ENCODE measurements at places on chromosomes 16 and 17.
A peak's percentile ranks its signal among the peaks of the same experiment; 100 is the strongest.

DNA sequence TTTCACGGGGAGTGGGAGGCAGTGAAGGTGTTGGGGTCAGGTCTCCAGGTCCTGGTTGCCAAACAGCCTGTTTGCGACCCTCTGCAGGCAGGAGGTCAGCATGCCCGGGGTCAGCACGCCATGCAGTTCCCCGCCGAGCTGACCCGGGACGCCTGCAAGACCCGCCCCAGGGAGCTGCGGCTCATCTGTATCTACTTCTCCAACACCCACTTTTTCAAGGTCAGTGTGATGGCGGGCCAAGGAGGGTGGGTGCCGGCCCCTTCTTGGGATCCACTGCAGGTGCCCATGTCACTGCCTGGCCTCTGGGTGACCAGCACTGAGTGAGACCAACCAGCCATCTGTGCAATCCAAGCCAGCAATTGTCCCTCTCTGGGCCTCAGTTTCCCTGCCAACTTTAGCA lies 21.3 kb downstream of the ADGRG5 start:
- no peak for DNase-seq

DNA sequence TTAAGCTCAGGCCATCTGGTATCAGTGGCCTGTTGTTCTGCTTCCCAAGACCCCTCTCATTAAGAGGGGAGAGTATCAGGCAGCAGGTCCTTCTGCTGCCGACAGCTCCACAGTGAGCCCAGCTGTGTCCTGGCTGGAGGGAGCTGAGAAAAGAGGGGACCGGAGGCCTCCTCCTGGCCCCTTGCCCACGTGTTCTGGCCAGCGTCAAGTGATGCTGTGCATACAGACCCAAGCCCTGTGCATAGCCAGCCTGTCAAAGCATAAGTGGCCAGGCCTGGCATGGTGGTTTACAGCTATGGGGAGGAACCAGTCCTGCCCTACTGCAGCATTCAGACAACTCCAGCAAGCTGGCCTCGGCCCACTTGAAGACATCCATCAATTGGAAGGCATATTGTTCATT lies 48.0 kb downstream of the ABCC6 start:
- DNase-seq, result no peak

DNA sequence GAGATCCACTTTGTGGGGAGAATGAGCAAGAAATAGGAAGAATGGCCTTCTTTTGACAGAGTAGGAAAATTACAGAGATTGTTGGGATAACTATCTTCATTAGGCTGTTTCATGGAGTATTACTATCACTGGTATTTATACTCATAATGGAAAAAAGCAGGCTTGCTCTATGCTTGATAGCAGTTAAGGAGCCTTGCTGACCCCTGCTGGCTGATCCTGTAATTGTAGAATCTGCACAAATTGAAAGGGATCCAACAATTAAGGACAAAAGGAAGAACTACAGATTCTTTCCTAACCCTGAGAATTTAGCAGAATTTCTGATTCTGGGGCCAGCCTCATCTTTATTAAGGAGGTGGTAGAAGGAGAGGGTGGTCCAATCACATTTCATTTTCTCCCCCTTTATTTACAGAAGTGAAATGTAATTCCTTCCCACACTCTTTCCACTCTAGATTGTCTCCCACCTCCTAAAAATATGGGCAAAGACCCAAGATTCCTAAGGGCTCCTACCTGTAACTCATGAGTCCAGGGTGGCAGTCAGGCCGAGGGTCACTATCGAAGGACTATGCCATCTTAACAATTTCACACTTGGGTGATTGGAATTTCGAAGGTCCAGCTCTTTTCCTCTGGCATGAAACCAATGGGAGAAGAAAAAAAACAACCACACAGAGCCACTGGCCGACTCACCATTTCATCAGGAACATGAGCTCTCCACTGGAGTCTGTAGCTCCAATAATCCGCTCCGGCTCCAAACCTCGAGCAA lies 26.3 kb downstream of the NFE2L1 start:
- DNase-seq, result peak; percentile 50

DNA sequence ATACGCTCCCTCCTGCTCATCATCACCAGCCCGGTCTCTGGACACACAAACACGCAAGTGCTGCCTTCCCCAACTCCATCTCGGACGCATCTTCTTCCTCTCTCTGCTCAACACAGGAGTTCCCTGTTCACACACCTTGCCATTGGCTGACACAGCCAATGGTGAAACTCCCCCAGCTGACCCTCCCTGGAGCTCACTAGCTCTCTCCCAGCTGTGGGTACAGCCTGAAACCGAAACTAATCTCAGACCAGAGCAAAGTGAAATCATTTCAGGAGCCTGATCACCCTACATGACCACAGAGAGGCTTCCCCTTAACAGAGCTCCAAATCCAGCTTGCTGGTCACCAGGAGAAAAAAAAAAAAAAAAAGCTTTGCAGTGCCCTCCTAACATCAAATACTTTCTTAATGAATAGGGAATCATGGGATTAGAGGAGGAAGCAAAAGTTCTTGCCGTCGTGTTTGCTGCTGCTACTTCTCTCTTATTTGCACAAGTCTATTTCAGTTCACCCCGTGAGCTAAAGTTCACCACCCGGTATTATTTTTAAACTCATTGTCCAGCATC lies 8.3 kb downstream of the CUEDC1 start:
- peak; percentile 41 for DNase-seq

DNA sequence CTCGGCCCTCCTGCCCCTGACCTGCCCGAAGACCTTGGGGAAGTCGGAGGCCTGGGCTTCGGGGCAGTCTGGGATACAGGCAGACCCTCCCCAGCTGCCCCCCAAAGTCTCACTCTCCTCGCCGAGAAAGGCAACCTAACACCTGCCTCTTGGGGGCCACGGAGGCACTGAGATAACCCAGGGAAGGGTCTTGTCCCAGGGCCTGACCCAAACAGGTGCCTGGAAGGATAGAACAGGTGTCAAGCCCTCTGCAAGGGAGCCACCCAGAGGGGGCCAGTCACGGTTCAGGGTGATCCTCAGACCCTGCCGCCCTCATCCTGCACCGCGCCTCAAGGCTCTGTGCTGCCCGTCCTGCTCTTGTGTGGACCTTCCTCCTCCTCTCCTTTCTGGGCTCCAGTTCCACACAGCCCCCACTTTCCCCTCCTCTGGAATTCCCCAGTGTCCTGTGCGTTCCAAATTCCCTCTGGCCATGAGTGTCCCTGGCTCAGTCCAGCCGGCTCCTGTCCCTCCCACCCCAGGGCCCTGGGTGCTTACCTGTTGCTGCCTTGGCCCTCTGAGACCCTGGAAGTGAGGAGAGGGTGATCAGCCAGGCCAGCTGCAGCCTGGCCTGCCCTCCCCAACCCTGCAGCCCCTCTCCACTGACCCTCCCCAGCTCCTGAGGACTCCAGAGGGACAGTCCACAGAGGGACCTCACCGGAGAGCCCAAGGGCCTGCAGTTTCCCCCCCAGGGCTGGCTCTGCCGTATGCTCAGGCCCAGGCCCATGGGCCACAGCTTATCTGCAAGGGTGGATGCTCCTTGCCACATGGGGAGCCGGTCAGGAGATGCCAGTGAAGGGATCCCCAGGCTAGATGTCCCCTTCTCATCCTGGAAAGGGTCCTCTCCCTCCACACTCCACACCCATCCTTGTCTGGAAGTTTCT lies 3.8 kb downstream of the PRSS27 start:
- DNase-seq, result no peak

DNA sequence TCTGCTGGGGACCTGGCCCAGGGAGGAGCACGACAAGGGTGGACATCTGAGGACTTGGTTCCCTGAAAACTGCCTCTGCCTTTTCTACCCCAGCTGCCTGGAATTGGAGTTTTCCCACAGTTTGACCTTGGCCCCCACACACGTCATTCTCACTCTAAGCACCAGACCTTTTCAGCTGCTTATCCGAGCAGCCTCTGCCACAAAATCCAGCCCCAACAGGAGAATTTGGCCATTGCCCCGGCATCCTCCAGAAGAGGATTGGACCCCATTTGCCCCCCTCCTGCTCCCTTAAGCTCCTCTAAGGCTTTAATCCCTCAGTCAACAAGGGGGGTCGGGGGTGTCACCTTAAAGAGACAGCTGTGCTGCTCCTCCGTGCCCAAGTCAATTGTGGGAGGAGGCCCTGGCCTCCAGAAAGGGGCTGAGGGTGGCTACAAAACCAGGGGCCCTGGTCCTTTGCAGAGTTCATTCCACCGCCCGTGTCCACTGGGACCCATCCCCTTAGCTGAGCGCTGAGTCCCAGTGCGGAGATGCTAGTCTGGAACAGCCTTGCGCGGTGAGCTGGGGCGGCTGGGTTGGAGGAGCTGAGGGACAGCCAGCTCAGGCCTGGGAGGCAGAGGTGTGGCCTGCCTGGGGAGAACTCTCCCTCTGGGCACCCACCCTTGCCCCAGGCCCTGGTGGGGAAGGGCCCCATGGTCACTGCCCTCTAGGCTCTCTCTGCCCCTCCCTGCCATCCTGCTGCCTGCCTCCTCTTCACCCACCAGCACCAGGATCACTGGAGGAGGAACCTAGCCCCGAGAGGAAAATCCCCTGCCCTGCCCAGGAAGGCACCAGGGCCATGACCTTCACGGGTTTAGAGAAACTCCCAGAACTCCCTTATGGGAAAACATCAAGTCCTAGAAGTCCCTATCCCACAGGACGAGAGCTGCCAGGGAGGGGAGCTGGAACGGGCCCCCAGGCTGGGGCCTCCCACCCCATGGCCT lies 18.8 kb downstream of the TTYH2 start:
- no peak for DNase-seq

DNA sequence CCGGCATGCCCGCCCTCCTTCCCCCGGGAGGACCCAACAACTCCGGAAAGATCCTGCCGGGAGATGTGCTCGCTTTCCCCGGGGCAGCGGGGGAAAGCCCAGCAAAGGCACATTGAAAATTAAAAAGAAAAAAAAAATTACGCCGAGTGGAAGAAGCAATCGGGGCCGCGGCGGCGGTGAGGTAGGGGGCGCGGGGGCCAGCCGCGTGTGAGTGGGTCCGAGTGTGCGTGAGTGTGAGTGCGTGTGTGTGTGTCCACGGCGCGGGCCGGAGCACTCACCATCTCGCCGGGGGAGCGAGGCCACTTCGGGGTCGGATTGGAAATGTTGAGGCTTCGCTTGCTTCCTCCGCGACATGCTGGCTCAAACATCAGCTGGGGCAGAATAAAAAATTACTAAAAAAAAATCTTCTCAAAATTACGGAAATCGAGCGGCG lies at the start of gene SALL1:
TSS of gene SALL1 (minus strand) at position 383 of the 433 bp plus-strand sequence. CDS start at position 354, 29 bp downstream.
- no peak for DNase-seq

DNA sequence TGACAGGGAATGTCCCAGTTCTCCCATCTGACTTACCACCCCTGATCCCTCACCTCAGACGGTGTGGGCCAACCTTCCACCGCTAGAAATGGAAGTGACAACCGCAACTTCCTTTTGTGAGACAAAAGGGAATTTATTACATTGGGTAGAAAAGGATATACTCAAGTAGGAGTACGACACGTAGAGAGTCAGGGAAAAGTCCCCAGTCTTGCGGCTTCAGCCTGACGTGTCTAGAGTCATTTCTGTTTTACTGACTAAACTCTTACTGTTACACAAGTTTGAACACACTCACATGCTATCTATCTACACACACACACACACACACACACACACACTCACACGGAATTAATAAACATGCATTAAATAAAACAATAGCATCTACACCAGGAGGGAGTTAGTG lies 178.9 kb downstream of the COPRS start:
- DNase-seq, result no peak

DNA sequence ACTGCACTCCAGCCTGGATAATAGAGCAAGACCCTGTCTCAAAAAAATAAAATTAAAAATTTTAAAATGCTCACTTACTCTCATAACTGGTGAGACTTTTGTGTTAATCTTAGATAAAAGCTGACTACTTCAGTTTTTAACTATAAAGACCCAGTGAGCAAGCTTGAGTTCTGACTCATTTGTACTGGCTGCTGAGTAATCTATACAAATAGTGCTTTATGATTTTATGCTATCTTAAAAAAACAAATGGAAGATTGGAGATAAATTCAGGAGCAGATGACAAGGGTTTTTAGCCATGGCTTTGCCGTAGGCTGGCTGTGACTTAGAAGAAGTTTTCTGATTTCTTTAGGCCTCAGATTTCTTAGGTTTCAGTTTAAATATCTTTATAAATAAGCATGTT lies 30.5 kb downstream of the SNTB2 start:
- DNase-seq, result no peak

GRCh38 chr17:74768763-74769114 lies 7.4 kb downstream of the NAT9 start:
- no peak for DNase-seq

DNA sequence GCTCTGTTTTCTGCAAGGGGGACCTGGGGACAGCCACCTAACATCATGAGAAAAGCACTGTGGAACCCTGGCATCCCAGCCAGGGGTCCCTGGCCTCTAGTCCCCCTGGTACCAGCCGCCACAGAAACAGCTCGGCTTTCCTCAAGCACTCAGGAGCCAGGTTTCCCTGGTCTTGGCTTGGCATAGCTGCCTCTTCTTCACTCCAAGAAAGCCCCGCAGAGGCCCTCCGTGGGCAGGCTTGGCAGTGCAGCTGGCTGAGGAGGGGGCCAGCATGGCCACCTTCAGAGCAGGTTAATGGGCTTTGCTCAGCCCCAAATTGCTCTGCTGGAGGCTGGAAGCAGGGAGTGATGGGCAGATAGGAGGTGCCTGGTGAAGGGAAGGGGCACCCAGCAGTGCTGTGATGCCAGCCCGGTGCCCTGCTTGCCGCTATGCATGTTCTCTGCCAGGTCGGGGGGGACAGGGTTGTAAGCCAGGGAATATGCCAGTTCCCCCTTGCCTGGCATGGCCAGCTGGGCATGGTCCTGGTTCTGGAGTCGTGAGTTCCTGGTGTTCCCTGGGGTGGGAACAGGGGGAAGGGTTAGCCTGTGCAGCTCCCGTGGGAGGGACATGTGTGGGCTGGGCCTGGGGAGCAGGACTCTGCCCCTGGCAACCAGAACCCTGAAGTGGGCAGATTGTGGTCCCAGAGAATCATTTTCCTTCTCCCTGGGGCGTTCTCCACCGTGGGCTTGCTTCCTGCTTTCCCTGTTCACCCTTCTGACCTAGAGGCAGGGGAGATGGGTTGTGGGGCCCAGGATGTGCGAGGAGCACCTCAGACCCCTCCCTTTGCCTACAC lies 3.2 kb downstream of the ANKRD13B start:
- no peak for DNase-seq

- no peak for DNase-seq
Observed at GRCh38 chr17:62892870-62893338, 73.1 kb upstream of the TANC2 start.

- DNase-seq, result no peak
Observed at GRCh38 chr17:13127921-13128602, 110.2 kb upstream of the ELAC2 start.

- peak; percentile 46 for DNase-seq
Observed at GRCh38 chr17:79790805-79791734, 5.8 kb downstream of the CBX8 start.

DNA sequence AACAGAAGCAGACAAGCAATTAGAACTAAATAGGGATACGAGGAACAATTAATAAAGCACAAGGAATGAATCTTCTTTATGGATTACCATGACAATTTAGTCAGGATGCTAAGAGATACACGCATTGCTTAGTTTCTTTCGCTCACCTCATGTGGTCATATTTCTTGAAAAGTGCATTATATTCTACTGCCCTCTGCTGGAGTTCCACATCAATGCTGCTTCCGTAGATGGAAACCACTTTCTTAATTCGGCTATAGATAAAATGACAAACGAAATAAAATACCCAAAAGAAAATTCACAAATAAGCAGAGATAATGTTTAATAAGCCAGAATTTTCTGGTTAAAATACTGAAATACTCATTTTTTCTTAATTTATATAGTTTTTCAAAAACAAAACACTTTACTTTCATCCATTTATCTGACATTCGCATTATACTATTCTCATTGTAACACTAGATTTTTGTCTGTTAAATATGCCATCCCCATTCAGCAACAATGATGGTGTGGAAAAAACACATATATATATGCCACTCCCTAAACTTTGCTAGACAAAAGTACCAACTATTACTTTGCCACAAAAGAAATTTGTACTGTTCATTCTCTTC lies 22.0 kb upstream of the PHLPP2 start:
- no peak for DNase-seq

GRCh38 chr16:54140057-54140787 lies 146.4 kb downstream of the IRX3 start:
- no peak for DNase-seq

Data from activated naive CD8-positive, alpha-beta T cell treated with anti-CD3 and anti-CD28 coated beads, Interleukin-2, amount 10 ng/mL, durations not matched to agents 7 days and 5 days (primary cell).